SK-N-SH (cell line): ENCODE measurements at places on chromosomes 7 and 10. TPM values are rescaled to one million over a fixed set of nuclear protein-coding genes. Genes with fewer than 3 reads are reported as not detected.

DNA sequence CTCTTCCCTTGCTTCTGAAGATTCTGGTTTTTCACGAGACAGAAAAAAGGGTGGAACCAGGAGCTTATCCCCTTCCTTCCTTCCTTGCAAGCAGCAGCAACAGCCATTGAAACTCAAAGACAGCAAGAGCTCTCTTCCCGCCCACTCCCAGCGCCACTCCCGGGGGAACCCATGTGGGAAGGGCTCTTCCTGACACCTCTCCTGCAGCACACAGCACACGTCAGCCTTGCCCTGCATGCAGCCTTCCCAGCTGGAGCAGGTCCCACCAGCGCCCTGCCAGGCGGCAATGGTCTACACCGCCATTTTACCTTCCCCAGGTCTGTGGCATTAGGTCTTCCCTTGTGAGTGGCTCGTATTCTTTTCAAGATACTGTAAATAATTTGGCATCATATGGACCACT is 161.8 kb downstream of the MGMT start:
- no peak for DNase-seq

DNA sequence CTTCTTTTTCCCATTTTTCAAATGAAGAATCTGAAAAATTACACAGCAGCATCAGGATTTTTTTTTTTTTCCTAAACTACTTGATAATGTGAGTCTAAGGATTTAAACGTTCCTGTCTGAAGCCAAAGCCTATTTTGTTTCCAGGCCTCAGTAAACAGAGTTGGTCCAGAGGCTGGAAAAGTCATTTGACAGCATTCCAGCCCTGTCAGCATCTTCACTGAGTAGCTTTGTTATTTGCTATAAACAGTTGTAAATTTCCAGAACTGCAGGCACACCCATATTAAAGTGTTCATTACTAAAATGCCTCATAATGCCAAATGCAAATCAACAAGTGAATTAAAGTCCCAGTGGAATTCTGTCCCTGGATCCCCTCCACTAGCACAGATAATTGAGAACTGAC is 35.5 kb upstream of the KMT2E start:
- DNase-seq: no peak

TRPV5 gene
- polyA plus RNA-seq: not detected in 2 replicates

SPDYE8 gene
- not detected in 2 replicates for polyA plus RNA-seq

CISD1 gene
- 34.1 and 40.8 TPM in 2 replicates for polyA plus RNA-seq

PRKCQ gene
- polyA plus RNA-seq: 0.18 and 0.23 TPM in 2 replicates

MLXIPL gene
- 0.21 and 0.32 TPM in 2 replicates for polyA plus RNA-seq

PAX4 gene
- not detected in 2 replicates for polyA plus RNA-seq

TMEM178B gene
- polyA plus RNA-seq: 0.16 and 0.20 TPM in 2 replicates

SLC26A3 gene
- not detected in 2 replicates for polyA plus RNA-seq

OPALIN gene
- not detected in 2 replicates for polyA plus RNA-seq

DNA sequence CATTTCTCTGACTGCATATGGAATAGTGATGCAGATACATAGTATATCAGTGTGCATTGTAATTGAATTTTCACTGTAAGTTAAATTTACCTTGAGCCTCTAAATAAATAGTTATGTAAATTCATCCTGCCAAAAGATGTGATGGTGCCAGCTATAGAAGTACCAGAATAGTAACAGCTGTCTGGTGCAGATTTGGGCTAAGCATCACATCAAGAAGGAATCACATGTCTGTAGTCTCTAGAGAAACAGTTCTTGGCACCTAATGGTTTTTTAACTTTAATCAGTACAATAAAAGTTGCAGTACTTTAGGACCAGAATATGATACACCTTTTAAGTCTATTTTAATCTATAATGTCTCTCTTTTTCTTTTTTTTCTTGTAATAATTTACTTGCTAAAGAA is 17.4 kb downstream of the PLEKHA1 start:
- no peak for DNase-seq

- DNase-seq: no peak
Measured at GRCh38 chr7:123440101-123440548, 94.3 kb downstream of the IQUB start.

DNA sequence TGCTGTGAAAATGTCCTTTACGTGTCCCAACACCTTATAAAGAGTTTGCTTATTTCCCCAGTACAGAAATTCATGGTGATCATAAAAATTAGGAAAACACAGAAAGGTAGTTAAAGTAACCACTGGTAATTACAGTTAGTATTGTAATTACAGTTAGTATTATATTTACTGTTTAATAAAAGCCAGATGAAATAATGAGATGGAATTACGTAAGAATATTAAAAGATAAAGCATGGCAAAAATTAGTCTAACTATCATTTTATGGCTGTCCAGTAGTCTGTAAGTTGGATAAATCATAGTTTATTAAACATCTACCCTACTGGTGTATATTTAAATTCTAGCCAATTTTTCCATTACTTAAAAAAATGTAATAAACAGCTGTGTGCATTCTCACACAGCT is 638.8 kb downstream of the ACTR3B start:
- no peak for DNase-seq

GRCh38 chr7:55502124-55502857 is 70.0 kb downstream of the VOPP1 start:
- no peak for DNase-seq

KNDC1 gene
- polyA plus RNA-seq: 1.4 TPM in 2 replicates

GRCh38 chr7:45709168-45710042 is 135.2 kb downstream of the ADCY1 start:
- DNase-seq: no peak

CROT gene
- polyA plus RNA-seq: 7.9 and 11.2 TPM in 2 replicates

DNA sequence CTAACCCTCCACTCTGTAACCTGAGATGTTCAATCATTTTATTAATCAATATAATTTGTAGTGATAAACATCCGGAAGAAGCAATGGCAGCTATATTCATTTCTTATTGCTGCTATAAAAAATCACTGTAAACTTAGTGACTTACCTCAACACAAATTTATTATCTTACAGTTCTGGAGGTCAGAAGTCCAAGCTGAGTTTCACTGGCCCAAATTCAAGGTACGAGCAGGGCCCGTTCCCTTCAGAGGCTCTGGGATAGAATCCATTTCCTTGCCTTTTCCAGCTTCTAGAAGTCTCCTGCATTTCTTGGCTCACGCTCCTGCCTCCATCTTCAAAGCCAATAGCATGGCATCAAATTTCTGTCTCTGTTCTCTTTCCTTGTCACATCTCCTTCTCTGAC is 279.5 kb upstream of the SP8 start:
- no peak for DNase-seq

GRCh38 chr7:93232673-93233018 is 480 bp downstream of the VPS50 start:
- DNase-seq: no peak

DNA sequence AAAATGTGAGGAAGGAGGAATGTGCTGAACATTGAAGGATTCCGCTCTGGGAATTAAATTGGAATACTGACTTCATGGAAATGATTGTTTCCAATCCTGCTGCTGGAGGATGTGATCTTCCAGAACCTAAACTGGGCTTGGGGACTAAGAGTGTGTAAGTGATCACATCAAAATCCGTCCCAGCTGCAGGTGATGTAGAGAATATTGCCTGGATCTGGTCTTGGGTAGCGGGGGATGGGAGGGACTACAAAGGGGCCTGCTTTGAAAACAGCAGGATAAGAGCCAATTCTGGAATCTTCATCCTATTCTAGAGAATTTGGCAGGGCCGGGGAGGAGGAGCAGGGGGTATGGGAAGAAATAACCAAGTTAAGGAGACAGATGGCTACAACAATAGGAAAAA is 552.2 kb upstream of the FZD8 start:
- no peak for DNase-seq

MYO1G gene
- 0.05 and 0.10 TPM in 2 replicates for polyA plus RNA-seq

GRCh38 chr10:5776881-5777197 is 36.4 kb downstream of the GDI2 start:
- DNase-seq: no peak

GRCh38 chr10:70550459-70550858 is 52.1 kb downstream of the PRF1 start:
- DNase-seq: no peak

DNA sequence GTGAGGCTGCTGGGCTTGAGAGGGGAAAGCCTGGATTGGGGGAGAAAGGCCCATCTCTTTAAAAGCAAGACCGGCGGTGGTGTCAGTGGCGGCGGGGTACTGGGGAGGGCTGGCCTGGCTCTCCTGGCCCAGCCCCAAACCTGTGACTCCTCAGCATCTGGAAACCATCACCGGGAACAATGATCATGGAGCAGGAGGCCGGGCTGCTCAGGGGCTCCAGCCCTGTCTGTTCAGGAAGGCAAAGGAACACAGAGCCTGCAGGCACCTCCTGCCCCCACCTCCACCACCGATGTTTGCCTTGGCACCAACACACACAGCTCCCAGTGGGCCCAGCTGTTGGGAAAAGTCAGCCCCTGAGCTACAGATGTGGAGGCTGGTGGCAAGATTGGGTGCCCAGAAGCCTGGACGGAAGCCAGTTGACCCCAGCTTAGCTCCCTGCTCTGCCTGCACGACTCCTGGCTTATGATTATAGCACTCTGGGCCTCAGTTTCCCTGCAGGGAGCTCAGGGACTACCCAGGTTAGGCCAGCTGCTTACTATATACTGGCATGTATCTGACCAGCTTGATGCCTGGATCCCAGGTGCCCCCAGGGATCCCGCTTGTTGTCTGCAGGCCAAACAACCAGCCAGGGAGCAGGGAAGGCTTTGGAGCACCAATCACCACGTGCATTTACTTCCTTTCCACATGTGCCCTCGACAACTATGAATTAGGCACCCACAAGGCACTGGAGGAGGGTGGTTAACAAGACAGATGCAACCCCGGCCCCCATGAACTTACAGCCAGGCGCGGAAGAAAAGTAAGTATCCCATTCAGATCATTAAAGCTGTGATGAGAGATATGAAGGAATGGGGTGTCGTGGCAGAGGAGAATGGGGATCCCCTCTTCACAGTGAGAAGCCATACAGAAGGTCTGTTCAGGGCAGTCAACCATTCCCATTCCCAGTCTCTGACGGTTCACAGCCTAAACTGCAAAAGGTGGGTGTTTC is 37.3 kb downstream of the ZCCHC24 start:
- peak; percentile 92 for DNase-seq

GRCh38 chr7:48760528-48761265 is 163.7 kb upstream of the CDC14C start:
- DNase-seq: no peak

DNA sequence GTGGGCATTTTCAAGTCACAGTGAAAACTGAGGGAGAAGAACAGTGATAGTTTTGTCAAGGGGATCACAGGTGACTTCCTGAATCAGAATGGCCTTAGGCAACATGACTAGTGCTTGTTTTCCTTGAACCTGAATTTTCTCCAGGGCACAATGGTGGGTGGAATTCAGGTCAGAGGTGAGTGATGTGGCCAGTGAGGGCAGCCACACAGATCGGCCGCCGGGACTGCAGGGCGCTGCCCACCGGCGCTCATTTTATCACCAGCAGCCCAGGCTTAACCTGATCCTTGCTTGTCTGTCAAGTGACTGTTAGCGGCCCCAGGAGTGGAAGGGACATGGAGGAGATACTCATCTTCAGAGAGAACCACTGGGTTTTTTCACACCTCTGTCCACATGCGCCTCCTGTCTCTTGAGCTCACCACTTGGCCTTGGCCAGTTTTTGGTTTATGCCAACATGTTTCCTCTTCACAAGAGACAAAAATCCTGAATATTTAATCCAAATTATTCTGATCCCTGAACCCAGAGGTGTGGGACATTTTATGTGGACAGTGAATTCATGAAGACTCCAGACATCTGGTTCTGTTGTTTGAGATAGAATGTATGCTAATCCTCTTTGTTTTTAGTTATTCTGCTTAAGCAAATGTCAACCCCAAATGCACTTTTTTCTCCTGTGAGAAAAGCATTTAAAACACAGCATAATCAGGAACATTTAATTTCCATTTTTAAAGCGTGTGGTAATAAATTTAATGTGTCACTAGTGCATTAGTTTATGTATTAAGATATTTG is 108.7 kb downstream of the DOCK1 start:
- no peak for DNase-seq

DNA sequence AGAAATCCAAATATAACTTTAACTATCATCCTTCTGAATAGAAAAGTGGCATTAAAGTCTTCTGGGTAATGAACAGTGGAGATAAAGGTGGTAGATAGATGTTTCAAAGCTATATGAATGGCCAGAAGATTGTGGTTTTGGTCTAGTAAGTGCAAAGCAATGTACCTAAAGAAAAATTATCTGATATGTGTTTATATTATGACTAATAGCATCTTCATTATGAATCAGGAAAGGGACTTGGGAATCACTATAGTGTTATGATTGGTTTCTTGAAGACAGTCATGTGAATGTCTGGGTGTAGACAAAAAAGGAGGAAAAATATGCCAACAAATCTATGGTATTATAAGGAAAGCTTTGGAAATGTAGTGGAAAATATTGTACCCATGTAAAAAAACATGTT is 3.0 kb downstream of the ZNF518A start:
- DNase-seq: no peak

DNA sequence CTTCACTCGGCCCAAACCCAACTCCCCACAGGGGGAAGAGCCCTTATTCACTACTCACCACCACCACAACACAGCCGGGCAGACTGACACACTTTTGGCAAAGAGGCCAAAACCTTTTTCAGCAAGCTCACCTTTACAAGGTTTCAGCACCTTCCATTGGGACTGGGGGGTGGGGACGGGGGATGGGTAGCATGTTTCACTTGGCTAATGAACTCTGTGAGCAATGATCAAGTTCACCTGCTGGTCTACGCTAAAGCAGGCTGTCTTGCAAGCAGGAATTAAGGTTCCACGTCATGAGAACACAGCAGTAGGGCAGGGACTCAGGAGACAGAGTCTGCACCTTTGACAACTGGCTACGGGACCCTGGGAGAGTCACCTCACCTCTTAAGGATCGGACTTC is 7.0 kb downstream of the FAM53B start:
- DNase-seq: no peak

DNA sequence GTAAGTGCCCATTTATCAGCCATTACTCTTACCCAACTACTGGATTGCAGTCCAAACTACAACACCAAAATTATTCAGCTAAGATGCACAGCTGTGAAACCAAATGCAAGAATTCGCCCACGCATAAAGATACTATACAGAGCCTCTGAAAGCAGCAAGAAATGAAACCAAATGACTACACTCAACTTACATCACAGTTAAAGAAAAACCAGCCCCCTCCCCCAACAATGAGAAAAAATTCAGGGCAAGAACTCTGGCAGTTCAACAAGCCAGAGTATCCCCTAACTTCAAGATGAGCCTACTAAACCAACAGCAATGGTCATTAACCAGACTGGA is 209.1 kb upstream of the VWC2 start:
- DNase-seq: no peak

CASTOR2 gene
- 4.5 and 5.4 TPM in 2 replicates for polyA plus RNA-seq

GRCh38 chr10:27258838-27259812 is 18.5 kb upstream of the ACBD5 start:
- peak; percentile 71 for DNase-seq

DNA sequence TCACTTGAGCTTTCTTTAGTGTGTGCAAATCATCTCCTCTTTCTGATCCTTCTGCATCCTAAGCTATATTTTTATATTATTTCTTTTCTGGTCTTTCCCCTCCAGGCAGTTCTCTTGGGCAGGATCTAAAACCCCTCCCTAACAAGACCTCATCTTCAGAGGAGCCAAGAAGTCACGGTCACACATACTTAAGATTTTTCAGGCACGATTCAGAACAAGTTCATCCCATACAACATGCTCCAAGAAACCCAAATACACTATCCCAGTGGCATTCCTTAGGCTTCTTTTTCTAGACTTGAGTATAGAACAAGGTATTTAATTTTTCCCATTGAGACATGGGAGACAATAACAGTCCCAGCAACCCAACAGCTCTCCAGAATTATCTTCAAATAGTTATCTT is 1251.5 kb downstream of the DNAJB9 start:
- DNase-seq: no peak

- no peak for DNase-seq
Measured at GRCh38 chr7:55157764-55158105, 138.9 kb downstream of the EGFR start.
